Fibroblast of lung (primary cell): ENCODE measurements at places on chromosomes 2 and 18. TPM values are rescaled to one million over a fixed set of nuclear protein-coding genes. Genes with fewer than 3 reads are reported as not detected.

The TUBA3E gene
- polyA plus RNA-seq = not detected in 2 replicates

DNA sequence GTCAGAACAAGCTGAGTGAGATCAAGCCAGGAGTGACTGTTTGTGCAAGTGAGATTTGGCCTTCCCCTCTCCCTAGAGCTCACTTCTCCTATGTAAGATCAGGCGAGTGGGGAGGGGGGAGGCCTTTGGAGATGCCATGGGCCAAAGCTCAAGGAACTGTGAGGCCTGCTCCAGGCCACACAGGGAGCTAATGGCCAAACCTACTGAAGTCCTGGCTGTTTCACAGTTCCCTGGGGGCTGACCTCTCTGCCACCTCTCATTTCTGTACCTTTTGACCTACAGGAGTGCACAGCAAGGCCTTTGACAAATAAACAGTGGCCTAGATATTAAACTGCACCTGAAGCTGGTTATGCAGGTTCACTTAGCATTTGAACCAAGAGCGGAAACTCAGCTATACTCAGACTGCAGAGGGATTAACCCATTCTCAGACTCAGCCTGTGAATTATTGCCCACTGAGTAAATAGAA, 235.0 kb upstream of the NT5C1B start:
- no peaks in the 10 kb centered on the region for H3K27me3 ChIP-seq
- DNase-seq = no peak
- no peak overlapping the region for H3K27ac ChIP-seq
- no peaks in the 10 kb centered on the region for H3K36me3 ChIP-seq
- H3K4me1 ChIP-seq = no peaks in the 10 kb centered on the region

DNA sequence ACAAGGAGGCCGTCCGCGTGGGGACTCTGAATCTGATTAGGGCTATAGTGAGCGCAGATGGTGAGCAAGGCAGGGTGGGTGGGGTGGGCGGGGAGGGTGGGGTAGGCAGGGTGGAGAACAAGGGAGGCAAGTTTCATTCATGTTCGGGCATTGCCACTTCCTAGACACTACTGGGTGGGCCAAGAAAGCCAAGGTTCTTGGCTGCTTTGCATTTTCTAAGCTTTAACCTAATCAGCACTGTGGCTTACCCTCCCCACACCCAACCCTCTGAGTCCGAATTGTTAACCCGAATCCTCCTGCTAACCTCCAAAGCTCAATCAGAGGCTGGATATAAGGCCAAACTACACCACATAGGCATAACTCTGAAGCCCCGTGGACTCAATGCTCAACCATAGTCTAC, 18.1 kb downstream of the MROH2A start:
- no peaks in the 10 kb centered on the region for H3K27me3 ChIP-seq
- H3K4me3 ChIP-seq = no peak overlapping the region
- no peak overlapping the region for H3K27ac ChIP-seq
- no peak for DNase-seq

DNA sequence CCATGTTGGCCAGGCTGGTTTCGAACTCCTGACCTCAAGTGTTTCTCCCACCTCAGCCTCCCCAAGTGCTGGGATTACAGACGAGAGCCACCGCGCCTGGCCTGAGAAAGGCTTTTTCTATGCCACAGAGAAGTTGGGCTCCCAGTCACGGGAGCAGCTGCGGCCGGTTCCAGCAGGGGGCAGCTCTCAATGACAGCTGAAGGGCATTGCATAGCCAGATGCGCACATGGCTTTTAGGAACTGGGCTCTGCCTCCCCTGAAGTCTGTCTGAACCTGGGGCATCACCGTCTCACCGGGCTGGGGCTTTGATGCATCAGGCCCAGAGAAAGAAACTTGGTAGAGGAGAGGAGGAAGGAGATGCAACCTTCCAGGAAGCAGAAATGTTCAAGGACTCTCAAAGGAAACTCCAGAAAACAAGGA, 84.2 kb upstream of the LAPTM4A start:
- no peaks in the 10 kb centered on the region for H3K36me3 ChIP-seq
- peaks cover 5% of the 10 kb centered on the region for H3K27me3 ChIP-seq
- no peak overlapping the region for H3K4me3 ChIP-seq
- peaks cover under 1% of the 10 kb centered on the region for H3K4me1 ChIP-seq
- peak; percentile 76 for DNase-seq

GRCh38 chr2:221104361-221104811, 467.7 kb downstream of the EPHA4 start:
- DNase-seq = peak; percentile 73
- H3K4me1 ChIP-seq = peaks cover 3% of the 10 kb centered on the region
- H3K36me3 ChIP-seq = no peaks in the 10 kb centered on the region
- peak overlapping the region; percentile 10 for H3K27ac ChIP-seq
- H3K27me3 ChIP-seq = no peaks in the 10 kb centered on the region
